Stimulated activated CD4-positive, alpha-beta T cell treated with anti-CD3 and anti-CD28 coated beads, Interleukin-2, amount 100 ng/mL, for 48 hours (primary cell): ENCODE measurements at places on chromosomes 7 and 10.

GRCh38 chr10:71221586-71222202 lies 9.3 kb downstream of the UNC5B start:
- no peak for DNase-seq

- no peak for DNase-seq
Observed at GRCh38 chr10:12701696-12702095, 299.8 kb downstream of the CCDC3 start.

DNA sequence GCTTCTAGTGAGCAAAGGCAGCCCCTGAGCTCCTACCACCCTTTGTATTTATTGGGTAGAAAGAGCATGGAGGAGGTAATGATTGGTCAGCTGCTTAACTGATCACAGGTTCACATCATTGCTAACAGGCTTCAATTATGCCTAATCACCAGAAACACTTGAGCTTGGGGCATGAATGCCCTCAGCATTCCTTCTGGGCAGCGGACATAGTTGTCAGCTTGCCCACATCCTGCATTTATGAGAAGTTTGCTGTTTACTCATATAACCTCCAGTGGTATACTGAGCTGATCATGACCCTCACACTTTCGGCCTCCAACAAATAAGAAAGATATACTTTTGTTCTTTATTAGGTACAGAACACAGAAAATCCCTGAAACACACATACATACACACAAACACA lies 140.3 kb upstream of the ODAD2 start:
- no peak for DNase-seq

- DNase-seq = no peak
Observed at GRCh38 chr10:104170610-104171254, 48.8 kb downstream of the SFR1 start.

GRCh38 chr10:80323311-80323710 lies 33.2 kb downstream of the DYDC1 start:
- no peak for DNase-seq

DNA sequence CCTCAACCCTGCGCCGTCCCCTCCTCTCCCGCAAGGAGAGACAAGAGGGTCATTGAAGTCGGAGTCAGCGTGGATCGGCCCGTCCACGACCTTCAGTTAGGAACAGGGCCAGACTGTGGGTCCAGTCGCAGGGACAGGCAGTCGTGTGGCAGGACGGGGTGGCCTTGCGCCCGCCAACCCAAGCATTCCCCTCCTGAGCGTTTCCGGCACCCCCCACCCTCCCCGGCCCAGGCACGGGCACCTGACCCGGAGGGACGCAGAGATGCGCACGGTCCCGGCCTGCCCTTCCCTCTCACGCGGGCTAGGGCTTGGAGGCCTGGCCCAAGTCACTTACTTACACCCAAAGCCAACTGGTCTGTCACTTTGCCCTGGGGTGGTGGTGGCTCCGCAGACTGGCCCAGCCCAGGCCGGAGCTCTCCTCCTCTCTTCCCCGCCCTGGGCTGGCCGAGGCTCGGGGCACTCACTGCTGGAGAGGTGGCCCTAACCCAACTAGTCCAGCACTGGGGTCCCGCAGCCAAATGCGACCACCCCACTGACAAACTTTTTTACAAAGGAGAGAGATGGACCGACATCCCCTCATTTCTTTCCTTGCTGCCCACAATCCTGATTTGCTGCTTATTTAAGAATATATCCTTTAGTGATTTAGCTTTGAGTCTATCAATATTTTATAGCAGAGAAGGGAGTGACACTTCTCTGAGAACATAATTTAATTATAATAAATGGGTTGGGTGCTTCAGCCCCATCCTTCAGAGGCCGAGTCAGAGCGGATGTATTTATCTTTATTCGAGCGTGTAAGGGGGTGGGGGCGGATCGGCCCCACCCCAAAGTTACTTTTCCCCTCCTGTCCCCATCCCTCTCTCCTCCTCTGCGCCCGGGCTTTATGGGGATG lies 1.2 kb upstream of the UNCX start:
- DNase-seq = no peak
